ENCODE measurements at places on chromosomes 1 and 21.

GRCh38 chr1:37765916-37766664 is 1.2 kb upstream of the EPHA10 start:
- DNase-seq: no peak

DNA sequence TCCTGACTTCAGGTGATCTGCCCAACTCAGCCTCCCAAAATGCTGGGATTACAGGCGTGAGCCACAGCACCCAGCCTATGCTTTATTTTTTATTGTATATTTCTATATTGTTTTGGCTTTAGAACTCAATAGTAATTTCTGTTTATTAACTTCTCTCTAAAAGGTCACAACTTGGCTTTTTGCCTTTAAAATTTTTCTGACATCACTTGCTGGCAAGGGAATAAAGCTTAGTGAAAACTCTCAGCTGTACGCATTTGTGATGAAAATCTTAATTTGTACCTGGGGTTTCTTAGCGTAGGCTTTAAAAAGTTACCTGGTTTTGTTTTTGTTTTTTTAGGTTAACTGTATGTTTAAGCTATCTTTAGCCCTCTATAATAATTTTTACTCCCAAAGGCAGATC is 36.2 kb downstream of the B3GALNT2 start:
- DNase-seq: no peak

DNA sequence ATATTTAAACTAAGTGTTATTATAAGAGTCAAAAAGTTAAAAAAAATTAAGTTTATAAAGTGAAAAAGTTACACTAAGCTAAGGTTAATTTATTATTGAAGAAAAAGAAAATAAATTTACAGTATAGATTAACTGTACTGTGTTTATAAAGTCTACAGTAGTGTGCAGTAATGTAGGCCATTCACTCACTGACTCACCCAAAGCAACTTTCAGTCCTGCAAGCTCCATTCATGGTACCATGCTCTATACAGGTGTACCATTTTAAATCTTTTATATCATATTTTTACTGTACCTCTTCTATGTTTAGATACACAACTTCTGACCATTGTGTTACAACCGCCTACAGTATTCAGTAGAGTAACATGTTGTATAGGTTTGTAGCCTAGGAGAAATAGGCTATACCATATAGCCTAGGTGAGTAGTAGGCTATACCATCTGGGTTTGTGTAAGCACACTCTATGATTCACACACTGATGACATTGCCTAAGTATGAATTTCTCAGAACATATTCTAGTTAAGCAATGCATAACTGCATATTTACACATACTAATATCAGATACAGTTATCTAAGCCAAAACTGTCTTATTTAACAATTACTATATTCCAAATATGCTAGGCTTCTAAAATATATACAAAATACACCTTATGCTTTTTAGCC is 80.6 kb upstream of the GFI1 start:
- peak; percentile 26 for DNase-seq

DNA sequence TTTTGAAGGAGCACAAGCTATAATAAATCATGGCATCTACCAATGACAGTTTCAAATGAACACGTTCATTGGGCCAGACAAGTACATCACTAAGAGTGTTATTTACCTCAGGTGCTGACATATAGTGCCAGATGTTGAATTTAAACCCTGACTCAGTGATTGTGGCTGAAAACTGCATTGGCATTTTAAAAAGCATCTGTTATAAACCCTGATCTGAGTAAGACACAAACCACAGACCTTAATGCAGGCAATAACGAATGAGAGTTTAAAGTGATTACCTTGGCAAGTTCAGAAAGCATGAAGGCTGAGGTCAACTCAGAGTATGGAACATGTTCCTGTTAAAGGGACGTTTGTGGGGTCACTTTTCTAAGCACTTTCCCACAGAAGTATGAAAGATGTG is 865.1 kb upstream of the TMPRSS15 start:
- DNase-seq: no peak

DNA sequence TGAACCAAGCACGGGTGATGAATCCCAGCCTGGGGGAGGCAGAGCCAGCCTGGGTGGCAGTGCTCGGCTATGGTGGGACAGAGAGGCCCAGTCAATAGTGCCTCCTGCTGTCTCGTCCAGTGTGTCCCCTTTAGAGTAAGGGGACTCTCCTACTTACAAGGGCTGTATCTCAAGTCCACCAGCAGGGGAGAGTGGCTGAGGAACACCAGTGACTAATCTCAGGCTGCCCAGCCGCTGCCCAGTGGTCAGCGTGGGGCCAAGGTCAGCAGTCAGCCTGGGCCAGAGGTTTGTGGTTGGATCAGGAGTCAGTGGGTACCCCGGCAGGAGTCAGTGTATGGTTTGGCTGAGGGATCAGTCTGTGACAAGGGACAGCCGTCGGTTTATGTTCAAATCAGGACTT is 109.2 kb upstream of the RUNX3 start:
- no peak for DNase-seq

- no peak for DNase-seq
Measured at GRCh38 chr1:225962440-225962975, 21.5 kb upstream of the LEFTY2 start.

- DNase-seq: no peak
Measured at GRCh38 chr1:14265495-14265894, 333.0 kb upstream of the KAZN start.

GRCh38 chr1:41656825-41657500 is 172.5 kb upstream of the EDN2 start:
- no peak for DNase-seq

GRCh38 chr1:29200906-29201594 is 19.4 kb upstream of the SRSF4 start:
- DNase-seq: no peak

- DNase-seq: no peak
Measured at GRCh38 chr1:244496186-244496585, 35.1 kb downstream of the CATSPERE start.

GRCh38 chr1:30179942-30180543 is 543.3 kb downstream of the MATN1 start:
- no peak for DNase-seq

- peak; percentile 68 for DNase-seq
Measured at GRCh38 chr1:41955461-41956159, 36.9 kb upstream of the HIVEP3 start.

DNA sequence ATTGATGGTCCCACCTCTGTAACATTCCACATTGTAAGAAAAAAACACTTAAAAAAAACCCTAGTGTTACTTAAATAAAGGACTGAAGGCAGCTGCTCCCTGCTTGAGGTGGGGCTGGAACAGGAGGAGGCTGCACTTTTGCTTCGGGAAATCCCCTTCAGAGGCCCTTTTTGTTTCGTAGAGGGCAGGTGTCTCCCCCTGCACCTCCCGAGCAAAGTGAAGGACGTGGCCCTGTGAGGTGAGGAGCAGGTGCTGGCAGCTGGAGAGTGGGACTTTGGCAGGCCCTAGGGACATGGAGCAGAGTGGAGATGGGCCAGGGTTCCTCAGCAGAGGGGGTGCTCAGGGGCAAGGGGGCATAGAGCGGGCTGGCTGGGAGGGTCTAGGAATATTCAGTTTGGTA is 33.4 kb upstream of the WNT4 start:
- no peak for DNase-seq

GRCh38 chr1:21701401-21701800 is 32.2 kb upstream of the RAP1GAP start:
- no peak for DNase-seq

DNA sequence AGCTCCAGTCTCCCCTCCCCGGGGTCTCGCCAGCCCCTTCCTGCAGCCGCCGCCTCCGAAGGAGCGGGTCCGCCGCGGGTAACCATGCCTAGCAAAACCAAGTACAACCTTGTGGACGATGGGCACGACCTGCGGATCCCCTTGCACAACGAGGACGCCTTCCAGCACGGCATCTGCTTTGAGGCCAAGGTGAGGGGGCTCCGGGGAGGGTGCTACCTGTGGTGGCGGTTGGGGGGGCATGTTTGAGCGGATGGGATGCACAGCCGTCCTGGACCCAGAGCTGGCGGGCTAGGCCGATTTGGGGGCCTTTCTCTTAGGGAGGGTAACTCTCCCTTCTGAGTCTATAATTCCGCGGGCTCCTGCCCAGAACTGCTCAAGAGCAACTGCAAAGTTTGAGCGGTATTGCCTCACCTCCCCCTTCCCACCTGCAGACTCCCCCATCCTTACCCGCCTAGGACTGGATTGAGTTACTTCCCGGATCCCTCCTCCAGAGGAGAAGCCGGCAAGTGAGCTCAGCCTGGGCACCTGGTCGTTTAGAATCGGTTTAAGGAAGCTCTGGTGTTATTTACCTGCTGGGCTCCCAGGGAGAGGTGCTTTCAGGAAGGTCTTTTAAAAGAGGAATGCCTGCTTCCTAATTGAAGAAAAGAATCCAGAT is 730 bp downstream of the NOS1AP start:
- DNase-seq: no peak

- no peak for DNase-seq
Measured at GRCh38 chr1:225889743-225890142, 797 bp upstream of the LEFTY1 start.

DNA sequence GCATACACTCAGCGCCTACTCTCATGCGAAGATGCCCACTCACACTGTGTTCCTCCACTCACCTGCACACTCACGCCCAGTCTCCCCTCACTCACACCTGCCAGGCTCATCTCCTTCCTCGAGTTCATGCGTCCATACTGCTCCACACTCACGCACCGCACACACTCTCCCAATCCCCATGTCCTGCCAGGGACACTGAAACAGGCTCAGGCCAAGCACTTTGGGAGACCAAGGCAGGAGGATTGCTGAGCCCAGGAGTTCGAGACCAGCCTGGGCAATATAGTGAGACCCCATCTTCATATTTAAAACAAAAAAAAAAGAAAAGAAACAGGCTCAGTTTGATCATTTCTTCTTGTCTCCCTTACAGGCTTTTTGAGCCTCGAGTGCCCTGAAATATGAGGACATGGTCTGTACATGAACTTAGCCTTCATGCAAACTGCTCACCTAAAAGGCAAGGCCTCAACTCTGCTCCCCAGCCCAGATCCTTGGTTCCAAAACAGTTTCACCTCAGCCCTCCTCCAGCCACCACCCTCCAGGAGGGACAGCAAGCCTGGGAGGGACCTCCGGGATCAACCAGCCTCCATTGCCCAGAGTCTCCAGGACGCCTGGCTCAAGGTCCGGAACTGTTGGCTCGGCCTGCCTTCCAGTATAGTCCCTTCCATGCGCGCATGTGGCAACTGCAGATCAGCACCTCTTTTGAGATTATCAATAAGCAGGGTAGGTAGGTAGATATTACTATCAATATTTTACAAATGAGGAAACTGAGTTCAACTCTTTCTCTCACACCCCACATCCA is 2.4 kb upstream of the PTAFR start:
- DNase-seq: no peak

DNA sequence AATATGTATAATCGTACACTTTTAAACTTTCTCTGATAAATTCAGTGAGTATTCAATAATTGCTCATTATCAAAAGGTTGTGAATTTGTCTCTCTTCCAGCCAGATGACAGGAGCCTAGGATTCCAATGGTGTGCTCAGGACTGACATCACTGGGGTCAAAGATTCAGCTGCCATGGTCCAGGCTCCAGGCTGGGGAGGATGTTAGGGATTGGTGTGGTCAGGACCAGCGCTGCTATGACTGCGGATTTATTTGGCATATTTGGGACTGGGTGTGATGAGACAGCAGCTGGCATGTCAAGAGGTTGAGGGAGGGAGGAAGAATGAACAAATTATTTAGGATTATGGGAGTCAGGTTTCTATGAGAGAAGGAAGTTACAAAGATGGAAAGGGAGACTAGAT is 48.2 kb upstream of the ABCA4 start:
- no peak for DNase-seq

GRCh38 chr1:222204475-222204874 is 343.4 kb downstream of the HHIPL2 start:
- DNase-seq: no peak

GRCh38 chr1:106276871-106277270 is 779.6 kb upstream of the PRMT6 start:
- DNase-seq: peak; percentile 63

GRCh38 chr1:161071886-161072371 is 2.2 kb upstream of the ARHGAP30 start:
- DNase-seq: no peak

All from fibroblast of skin of left biceps (primary cell).